ENCODE measurements at places on chromosomes 5 and 9.

DNA sequence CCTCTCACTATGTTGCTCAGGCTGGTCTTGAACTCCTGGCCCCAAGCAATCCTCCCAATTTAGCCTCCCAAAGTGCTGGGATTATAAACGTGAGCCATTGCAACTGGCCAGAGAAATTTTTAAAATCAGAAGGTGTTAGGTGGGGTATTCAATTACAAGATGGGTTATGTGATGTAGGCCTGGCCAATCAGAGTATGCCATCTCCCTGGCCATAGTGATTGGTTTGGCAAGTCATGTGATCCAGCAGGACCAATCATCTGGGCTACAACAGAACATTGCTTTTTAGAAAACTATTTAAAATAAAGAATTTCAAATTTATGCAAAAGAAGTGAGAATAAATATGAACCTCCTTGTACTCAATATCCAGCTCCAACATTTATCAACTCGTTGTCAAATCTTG is 22.4 kb downstream of the NMRK1 start:
- DNase-seq = no peak

- DNase-seq = peak; percentile 36
Measured at GRCh38 chr5:151810449-151810848, 38.7 kb downstream of the G3BP1 start.

DNA sequence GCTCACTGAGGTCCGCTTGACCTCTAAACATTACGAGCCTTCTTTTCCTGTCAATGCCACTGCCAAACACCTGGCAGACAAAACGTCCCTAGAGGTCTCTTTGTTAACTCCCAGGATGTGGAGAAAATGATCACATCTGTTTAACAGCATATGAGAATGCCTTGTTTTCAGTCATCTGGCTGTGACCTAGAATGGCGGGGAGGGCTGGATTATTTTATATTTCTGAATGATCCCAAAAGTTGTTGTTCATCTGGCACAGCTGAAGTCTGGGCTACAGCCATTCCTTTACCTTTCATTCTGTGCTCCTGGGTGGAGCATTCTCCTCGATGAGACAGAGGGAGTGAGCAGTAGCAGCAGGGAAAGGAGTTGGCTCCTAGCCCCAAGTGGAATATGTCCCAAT is 138.2 kb downstream of the PRDM6 start:
- no peak for DNase-seq

- no peak for DNase-seq
Measured at GRCh38 chr9:211036-211435, 3.6 kb upstream of the DOCK8 start.

DNA sequence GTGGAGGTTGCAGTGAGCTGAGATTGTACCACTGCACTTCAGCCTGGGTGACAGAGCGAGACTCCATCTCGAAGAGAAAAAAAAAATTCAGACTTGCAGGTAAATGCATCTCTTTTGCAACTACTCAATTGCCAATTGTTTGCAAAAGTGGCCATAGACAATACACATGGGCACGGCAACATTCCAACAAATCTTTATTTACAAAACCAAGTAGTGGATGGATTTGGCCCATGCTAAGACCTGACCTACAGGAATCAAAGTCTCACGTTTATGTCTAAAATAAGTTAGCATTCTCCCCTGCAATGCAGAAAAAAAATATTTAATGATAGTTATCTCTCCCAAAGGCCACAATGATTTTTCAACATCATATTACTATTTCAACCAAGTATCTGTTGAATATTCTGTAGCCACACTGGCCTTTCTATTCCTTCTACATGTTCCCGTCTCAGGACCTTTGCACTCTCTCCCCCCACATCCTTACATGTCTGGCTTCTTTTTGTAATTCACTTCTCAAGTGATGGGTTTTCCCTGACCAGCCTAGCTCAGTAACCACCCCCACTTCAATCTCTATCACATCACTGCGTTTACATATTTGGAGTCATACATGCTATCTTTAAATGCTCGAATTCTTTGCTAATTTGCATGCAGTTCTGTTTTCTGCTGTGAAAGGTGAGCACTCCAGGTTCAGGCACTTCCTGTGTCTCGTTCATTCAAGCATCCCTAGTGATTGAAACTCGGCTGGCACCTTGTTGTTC is 54.2 kb downstream of the FNBP1 start:
- DNase-seq = no peak

- DNase-seq = no peak
Measured at GRCh38 chr5:66859526-66859925, 263.3 kb downstream of the MAST4 start.

GRCh38 chr5:141680178-141680577 is 1.9 kb downstream of the ARAP3 start:
- DNase-seq = no peak

GRCh38 chr5:96614110-96614691 is 48.0 kb upstream of the CAST start:
- DNase-seq = peak; percentile 96

- DNase-seq = no peak
Measured at GRCh38 chr9:69254223-69254622, 70.8 kb upstream of the ENTREP1 start.

GRCh38 chr9:99726758-99727157 is 94.9 kb upstream of the NR4A3 start:
- DNase-seq = no peak

GRCh38 chr9:99335280-99335679 is 113.2 kb downstream of the SEC61B start:
- DNase-seq = no peak

GRCh38 chr5:78624011-78624541 is 24.5 kb downstream of the LHFPL2 start:
- DNase-seq = no peak

DNA sequence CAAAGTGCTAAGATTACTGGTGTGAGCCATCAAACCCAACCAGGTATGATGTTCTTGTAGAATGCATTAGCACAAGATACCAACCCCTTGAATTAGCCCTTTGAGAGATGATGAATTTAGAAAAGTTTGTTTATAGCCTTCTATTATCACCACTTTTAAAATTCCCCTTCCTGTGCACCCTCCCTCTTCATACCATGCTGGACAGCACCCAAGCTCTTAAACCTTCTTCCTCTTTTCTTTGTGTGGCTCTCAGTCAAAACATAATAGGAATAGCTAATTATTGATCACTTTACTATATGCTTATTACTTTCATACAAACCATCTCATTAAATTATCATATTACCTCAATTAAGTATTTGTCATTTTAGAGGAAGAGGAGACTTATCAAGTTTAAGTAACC is 87.6 kb upstream of the TMED7 start:
- no peak for DNase-seq

DNA sequence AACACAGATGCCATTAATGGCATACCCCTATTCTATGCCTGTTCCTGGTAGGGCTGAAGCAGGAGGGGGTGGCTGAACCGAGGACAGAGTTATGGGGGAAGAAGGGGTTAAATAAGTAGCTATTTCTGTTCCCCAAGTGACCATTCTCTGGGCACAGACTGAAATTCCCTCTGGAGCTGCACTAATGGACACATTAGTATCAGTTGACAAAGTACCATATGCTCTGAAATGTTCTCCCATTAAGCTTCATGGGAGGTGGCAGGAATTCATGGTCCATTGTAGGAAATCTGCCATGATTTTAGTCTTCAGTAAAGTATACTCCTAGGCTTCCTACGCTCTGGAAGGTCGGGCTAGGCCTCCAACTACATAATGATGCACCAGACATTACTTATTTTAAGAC is 10.5 kb upstream of the FRMPD1 start:
- no peak for DNase-seq

- DNase-seq = no peak
Measured at GRCh38 chr5:164346785-164347630, 841.6 kb downstream of the MAT2B start.

- DNase-seq = no peak
Measured at GRCh38 chr9:136508729-136509500, 26.1 kb upstream of the SEC16A start.

GRCh38 chr9:132591751-132592314 is 9.4 kb downstream of the BARHL1 start:
- DNase-seq = no peak

DNA sequence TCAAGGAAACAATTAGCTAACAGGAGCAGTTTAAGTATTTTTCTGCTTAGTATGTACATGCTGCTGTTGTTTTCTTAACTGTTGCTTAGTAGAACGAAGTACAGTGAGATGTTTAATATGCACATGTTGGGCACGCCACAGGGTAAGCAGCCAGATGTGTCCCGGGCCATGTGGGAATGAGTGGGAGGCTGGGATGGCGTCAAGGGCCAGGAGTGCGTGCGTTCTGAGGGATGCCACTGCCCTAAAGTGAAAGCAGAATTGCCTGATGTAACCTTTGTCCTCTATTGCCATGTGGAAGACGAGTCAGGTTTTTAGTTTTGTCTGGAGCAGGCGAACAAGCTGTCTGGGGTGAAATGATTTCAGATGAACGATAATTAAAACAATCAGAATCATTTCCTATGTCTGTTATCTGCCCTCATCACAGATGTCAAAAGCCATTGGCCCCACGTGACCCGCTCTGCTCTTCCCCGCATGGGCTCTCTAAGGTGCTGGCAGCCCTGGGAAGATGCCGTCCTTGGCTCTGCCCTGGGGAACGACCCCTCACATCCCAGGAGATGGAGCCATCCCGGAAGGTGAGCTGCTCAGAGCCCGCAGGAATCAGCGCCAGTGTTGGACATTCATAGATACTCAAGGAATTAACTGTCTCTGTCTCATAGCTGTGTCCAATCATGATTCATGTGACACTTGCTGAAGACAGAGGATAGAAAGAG is 356.6 kb upstream of the IRX4 start:
- no peak for DNase-seq

- no peak for DNase-seq
Measured at GRCh38 chr9:123336449-123336848, 19.5 kb upstream of the CRB2 start.

GRCh38 chr9:98142182-98142907 is 23.3 kb upstream of the TRIM14 start:
- DNase-seq = no peak

DNA sequence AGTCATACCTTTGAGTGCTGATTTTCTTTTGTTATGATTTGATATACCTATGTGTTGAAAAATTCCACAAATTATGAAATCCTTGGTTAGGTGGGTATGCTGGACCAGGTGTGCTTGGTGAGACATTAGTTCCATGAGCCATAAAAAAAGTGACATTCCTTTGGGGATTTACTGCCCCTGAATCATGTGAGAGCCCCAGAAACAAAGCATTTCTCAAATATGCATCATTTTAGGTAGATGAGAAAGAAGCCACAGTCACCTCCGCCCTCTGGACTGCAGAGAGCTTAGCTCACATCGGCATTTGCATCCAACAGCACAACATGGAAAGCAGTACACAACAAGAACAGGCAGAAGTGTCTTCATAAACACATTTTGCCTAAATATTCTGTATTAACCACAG is 55.3 kb downstream of the DAP start:
- no peak for DNase-seq

- no peak for DNase-seq
Measured at GRCh38 chr9:109087795-109088194, 32.0 kb downstream of the TMEM245 start.

DNA sequence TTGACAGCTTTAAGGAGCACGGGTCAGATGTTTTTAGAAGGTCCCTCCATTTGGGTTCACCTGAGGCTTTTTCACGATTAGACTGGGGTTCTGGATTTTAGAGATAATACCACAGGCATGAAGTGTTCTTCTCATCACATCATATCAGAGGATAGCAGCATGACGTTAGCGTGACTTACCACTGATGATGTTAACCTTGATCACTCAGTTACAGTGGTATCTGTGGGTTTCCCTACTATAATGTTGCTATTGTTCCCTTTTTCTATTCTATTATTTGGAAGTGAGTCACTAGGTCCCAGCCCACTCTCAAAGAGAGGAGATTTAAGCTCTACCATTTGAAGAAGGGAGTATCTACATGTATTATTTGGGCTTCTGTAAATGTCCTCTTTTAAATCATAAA is 300.0 kb downstream of the MAST4 start:
- no peak for DNase-seq

DNA sequence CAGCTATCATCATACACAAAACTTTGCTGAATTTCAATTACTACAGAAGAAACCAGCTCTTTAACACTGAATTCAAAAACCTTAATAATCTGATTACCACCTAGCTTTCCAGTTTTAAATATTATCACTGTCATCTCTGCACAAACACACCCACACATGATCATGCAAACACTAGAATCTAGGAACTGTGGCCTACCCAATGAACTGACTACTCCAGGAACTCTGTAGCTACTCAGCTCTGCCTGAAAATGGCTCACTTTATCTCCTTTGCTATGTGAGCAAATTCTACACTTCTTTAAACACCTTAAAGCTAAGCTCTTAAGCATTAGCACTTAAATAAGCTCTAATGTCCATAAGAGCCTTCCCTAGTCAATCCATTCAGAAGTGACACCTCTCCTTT is 123.3 kb upstream of the DPYSL3 start:
- DNase-seq = no peak

- no peak for DNase-seq
Measured at GRCh38 chr5:155019601-155020226, 6.2 kb downstream of the KIF4B start.

GRCh38 chr9:16147726-16148125 is 594.9 kb downstream of the CCDC171 start:
- peak; percentile 59 for DNase-seq

DNA sequence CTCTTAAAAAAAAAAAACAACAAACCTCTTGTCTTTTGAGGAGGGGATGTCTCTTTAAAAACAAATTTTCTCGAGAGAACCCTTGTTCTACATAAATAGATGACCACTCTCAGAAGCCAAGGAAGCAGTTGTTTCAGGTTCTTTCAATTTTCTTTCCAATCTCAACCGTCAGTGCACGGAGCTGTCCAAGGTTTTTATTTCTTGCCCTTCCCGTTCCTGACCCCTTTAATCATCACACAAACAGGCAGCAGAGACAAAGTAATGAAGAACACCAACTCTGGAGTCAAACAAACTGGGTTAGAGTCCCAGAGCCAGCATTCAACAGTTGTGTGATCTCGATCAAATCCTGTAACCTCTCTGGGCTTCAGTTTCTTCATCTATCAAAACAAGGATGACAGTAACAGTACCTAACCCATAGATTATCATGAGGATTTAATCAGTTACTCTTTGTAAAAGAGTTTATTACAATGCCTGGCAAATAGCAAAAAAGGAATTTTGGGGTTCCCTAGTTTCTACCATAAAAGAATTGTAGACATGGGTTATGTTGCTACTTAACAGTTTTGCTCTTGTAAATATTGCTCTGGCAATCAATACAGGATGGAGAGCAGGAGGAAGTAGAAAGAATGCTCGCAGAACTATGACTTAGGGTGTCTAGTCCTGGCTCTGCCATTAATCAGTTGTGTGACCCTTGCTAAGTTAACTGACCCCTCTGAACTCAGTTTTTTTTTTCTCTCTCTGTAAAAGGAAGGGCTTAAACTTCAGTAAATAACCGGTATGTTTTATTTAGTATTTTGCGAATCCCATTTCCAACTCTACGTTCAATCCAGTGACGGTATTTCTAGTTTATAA is 1.0 kb upstream of the NIM1K start:
- DNase-seq = peak; percentile 59

DNA sequence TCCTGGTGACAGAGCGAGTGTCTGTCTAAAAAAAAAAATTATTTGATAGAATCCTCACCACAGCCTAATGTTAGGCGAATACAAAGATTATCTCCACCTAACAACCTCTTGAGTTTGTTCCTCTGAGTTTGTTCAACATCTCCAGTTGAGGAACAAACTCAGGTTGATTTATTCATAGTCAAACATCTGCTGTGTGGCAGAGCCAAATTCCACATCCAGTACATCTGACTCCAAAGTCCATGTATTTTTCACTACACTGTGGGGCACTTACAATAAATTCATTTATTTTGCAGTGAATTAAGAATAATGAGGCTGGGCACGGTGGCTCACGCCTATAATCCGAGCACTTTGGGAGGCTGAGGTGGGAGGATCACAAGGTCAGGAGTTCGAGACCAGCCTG is 53.3 kb downstream of the KIF24 start:
- no peak for DNase-seq

GRCh38 chr5:100890461-100891008 is 12.5 kb downstream of the ST8SIA4 start:
- peak; percentile 58 for DNase-seq

Measured in choroid plexus epithelial cell (primary cell).